ENCODE measurements at places on chromosomes 1 and 21. TPM values are rescaled to one million over a fixed set of nuclear protein-coding genes. Genes with fewer than 3 reads are reported as not detected.

ASPM gene
- total RNA-seq: 0.46 TPM

DNA sequence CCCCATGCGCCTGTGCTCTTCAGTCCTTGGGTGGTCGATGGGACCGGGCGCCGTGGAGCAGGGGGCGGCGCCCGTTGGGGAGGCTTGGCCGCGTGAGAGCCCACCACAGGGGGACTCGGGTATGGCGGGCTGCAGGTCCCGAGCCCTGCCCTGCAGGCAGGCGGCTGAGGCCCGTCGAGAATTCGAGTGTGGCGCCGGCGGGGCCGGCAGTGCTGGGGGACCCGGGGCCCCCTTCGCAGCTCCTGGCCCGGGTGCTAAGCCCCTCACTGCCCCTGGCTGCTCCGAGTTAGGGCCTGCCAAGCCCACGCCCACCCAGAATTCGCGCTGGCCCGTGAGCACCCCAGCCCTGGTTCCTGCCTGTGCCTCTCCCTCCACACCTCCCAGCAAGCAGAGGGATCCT is 26.1 kb downstream of the TLR5 start:
- no peak for DNase-seq

DNA sequence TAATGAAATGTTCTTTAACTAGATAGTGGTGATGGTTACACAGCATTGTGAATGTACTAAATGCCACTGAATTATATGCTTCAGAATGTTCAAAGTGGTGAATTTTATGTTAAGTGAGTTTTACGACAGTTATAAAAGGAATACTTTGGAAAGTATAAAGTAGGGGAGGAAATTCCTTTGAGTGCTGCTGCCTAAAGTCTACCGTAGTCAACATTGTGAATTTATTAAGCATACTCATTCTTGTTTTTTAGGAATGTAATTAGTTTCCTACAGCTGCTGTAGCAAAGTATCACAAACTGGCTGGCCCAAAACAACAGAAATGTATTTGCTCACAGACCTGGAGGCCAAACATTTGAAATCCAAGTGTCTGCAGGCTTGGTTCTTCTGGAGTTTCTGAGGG is 73.0 kb downstream of the SWT1 start:
- no peak for DNase-seq

DNA sequence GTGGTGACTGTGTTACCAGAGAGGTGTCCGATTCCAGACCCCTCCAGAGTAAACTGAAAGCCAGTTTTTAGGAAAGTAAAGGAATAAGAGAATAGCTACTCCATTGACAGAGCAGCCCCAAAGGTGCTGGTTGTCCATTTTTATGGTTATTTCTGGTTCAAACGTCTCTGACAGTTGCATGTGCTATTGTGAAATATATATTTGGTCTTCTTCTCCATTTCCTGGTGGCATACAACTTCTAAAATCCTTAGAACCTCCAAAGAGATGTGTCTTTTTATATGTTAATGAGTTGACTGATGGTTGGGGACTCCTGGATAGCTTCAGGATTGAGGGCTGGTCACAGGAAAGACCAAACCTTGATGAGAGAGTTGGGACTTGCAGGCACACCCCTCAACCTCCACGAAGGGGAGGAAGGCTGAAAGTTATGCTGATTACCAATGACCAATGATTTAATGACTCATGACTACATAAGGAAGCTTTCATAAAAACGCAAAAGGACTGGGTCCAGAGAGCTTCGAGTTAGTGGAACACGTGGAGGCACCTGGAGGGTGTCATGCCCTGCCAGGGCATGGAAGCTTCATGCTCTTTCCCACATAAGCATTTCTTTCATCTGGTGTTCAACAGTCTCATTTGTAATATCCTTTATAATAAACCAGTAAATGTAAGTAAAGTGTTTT is 100.7 kb downstream of the SLC16A1 start:
- DNase-seq: no peak

GRCh38 chr1:182674346-182675246 is 9.8 kb downstream of the RGS8 start:
- DNase-seq: no peak

RORC gene
- total RNA-seq: not detected

PTPN14 gene
- total RNA-seq: not detected

DNA sequence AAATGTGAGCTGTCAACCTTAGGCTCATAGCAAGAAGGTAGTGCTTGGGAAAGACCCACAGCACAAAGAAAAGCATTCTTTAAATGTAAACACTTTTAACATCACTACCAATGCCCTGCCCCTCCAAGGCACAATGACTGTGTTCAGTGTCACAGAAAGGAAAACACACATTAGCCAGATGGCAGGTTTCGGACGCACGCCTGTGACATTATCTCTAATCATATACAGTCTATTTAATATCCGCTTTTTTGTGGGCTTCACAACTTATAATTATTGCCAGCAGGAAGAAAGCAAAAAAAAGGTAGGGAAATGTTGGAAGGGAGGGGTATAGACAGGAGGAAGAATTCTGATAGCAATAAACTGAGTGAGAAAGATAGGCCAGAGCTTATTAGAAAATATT is 112.4 kb upstream of the BEND5 start:
- DNase-seq: no peak

- peak; percentile 15 for DNase-seq
Measured at GRCh38 chr1:228100822-228101613, 2.1 kb downstream of the C1orf35 start.

COL24A1 gene
- total RNA-seq: not detected

LCE1C gene
- total RNA-seq: not detected

HES3 gene
- total RNA-seq: not detected

GRCh38 chr1:225808136-225808535 is 1.8 kb upstream of the EPHX1 start:
- DNase-seq: no peak

DNA sequence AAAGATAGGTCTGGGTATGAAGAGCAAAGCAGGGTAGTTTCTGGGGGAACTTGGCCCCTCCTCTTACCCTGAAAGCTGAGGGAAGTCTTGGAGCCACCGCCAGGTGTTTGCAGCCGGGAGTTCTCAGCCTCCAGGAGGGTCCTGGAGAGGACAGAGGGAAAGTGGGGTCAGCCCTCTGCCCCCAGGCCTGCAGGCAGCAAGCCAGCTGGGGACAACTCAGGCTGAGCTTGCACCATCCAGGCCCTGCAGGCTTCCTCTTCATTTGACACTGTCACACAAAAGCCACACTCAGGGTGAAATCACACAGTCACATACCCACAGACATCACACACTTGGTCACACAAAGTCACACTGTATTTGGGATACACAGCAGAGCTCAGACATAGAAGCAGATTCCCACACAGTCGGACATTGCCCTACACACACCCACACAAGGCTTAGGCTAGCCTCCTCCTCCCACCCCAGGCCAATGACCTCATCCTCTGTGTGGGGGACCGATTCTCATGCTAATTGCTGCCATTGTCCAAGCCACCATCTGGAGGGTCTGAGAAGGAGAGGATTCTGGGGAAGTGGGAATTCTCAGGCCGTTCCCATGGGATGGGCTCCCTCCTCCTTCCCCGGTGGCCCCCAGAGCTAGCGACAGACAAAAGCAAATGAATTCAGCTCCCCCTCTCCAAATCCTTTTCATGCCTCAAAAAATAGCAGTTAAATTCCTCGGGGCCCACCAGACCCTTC is 3.7 kb downstream of the NES start:
- DNase-seq: no peak

DNA sequence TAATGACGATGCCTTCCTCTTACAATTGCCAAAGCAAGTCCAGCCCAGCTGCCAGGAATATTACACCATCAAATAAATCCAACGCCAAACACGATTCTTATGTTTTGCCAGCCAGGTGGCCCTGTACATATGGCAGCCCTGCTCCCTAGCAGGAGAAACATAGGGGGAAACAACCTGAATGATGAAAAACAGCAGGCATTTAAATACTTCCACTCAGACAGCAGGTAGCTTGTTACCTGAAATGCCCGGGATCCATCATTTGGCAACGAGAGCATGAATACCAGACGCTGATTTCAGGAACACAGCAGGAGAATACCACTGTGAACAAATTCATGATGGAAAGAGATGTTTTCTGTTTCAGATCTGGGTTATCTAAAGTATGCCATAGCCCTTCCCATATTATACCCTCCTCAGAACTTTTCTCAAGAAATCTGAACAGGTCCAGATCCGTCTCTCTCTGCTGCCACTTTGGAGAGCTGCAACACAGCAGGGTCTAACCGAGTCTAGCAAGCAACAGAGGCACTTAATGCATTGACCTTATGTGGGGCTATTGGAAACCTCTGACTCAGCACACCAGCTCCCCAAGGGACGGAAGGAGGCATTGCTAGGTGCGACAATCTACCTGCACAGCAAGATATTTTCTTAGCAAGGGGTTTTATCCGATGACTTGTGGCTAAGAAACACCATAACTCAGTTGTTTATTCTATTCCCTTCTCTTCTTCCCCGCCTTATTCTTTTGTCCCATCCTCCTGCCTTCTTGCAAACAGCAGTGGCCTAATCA is 166.3 kb downstream of the BARHL2 start:
- no peak for DNase-seq

- DNase-seq: no peak
Measured at GRCh38 chr21:15804247-15805005, 74.6 kb downstream of the USP25 start.

DNA sequence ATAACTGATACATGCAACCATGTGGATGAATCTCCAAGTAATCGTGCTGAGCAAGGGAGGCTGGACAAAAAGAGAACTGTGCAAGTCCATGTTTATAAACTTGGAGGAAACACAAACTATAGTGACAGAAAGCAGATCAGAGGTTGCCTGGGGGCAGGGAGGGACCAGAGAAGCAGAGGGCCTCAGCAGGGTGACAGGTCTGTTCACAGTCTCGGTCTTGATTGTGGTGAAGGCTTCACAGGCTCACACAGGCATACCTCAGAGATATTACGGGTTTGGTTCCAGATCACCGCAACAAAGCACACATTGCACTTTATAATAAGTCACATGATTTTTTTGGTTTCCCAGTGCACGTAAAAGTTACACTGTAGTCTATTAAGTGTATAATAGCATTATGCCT is 28.5 kb downstream of the ACOT7 start:
- no peak for DNase-seq

DNA sequence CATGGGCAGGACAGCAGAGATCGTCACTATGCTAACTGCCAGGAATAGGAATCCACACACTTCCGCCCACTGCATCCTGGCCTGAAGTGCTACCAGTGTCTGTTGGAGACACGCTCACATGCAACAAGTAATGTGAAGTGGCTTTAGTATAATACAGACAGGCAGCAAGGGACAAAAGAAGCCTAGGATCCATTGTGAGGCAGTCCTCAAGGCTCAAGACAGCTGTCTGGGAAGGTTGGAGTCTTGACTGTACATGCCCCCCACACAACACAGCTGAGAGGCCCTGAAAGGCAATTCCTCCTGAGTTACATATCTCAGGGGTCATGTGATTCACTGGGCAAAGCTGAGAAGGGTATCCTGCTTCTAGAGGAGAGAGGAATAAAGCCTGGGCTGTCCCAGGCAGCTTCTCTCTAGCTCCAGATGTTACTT is 39.9 kb upstream of the CD1D start:
- no peak for DNase-seq

RRP1B gene
- 29.6 TPM for total RNA-seq

C1QC gene
- not detected for total RNA-seq

GRCh38 chr1:153390938-153391710 is at the start of gene S100A8:
Gene S100A8, minus strand, starts transcription at chr1:153391073. Its CDS starts 538 bp downstream, at chr1:153390535.
- no peak for DNase-seq

GRCh38 chr1:6745073-6745472 is 40.2 kb upstream of the CAMTA1 start:
- DNase-seq: no peak

TRIM67 gene
- not detected for total RNA-seq

ZNHIT6 gene
- total RNA-seq: 19.6 TPM

- no peak for DNase-seq
Measured at GRCh38 chr1:179087665-179088064, 5.8 kb downstream of the TOR3A start.

GNG4 gene
- 2.3 TPM for total RNA-seq

GRCh38 chr1:111852261-111852721 is 96.6 kb downstream of the DDX20 start:
- no peak for DNase-seq

C8B gene
- total RNA-seq: not detected

- DNase-seq: no peak
Measured at GRCh38 chr1:246629030-246629429, 62.8 kb downstream of the CNST start.

CAMK1G gene
- total RNA-seq: not detected

- no peak for DNase-seq
Measured at GRCh38 chr1:214472364-214472763, 79.0 kb downstream of the PTPN14 start.

RNU1-1 gene
- 3,526 TPM for total RNA-seq

IGSF5 gene
- total RNA-seq: not detected

THEM5 gene
- not detected for total RNA-seq

Measured in activated B cell treated with CpG ODN at 0.5 μM for 24 hours (primary cell).